Activated CD8-positive, alpha-beta memory T cell treated with anti-CD3 and anti-CD28 coated beads, Interleukin-2, amount 50 U/mL, for 4 hours (primary cell): ENCODE measurements at places on chromosomes 5 and 9.

DNA sequence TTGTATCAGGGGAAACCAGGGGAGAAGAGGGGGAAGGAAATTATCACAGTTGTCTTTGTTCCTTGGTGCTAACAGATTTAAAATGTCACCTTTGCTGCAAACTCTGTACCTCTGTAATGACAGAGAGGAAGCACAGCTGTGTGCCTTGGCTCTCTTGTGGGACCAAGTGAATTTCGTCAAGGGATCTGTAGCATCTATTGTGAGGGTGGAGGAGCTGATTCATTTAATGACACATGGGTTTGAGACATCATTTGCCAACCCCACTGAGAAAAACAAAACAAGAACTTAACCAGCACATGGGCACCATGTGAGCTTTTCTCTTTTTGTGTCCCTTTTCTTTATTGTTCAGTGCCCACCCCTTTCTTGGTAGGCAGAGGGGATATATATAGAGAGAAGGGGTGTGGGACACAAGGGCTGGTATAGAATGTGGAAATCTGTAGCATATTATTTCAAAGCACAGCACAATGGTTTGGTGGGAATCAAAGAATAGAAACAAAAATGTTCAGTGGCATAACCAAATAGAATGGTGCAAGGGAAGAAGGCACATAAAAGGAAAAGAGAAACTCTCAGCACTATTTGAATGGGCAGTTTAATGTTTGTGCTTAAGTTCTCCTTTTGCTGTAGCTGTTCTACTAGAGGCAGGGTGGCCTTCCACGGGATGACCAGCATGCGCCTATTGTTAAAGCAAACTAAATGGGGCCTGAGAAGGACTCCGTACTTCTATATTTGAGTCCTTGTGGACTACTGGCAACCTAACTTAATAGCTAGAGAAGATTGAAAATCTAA, 63.3 kb downstream of the LIX1 start:
- no peak for DNase-seq

- DNase-seq = no peak
Measured at GRCh38 chr9:7117676-7118561, 360.1 kb downstream of the KDM4C start.

GRCh38 chr9:12849486-12850003, 74.7 kb downstream of the LURAP1L start:
- DNase-seq = no peak

DNA sequence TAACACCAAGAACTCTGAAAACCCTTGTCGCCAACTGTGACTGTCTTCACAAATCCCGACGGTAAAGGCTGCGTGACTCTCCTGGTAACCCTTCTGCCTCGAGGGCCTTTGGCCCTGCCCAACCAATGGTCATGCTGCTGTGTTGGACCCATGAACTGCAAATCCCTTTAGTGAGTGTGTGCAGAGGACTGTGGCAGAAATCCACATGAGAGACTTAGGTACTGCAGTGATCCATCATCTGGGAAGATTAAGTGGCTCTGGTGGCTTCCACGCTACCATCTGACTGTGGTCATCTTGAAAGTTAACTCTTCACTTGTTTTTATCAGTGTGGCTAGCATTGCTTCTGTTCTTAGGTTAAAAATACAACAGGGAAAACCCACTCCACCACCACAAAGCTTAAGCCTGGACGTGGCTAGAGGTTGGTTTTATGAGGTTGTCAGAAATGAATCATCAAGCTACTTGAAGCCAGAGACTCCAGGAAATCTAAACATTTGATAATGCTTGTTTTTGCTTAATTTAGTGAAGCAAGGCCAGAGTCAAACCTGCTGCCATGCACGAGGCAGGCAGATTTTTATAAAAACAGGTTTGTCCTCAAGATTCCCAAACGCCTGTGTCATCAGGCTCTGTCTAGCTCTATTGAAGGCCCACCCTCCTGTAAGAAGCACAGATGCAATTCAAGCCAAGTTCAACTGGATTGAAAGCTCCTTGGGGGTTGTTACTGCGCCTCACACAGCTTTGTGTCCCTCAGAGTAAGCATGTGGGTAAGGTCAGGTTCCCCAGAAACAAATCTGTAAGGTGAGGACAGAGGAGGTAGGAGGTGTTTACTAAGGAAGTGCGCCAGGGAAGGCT, 52.7 kb upstream of the ERCC6L2 start:
- DNase-seq = no peak

- no peak for DNase-seq
Measured at GRCh38 chr5:14595189-14595588, 13.6 kb downstream of the OTULINL start.

GRCh38 chr5:127441799-127442484, 75.5 kb upstream of the PRRC1 start:
- DNase-seq = no peak

GRCh38 chr9:132244582-132245455, 83.0 kb downstream of the NTNG2 start:
- no peak for DNase-seq

- no peak for DNase-seq
Measured at GRCh38 chr9:92989561-92989960, 42.2 kb downstream of the FGD3 start.

DNA sequence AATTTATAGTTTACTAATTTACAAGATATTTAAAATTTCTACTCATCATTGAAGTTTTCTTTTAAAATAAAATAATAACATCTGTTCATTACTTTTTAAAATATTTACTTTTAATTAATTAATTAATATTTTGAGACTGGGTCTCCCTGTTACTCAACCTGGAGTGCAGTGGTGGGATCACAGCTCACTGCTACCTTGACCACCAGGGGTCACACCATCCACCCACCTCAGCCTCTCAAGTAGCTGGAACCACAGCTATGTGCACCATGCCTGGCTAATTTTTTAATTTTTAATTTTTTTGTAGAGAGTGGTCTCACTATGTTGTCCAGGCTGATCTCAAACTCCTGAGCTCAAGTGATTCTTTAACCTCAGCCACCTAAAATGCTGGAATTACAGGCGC, 1013.6 kb downstream of the CDH9 start:
- DNase-seq = no peak

DNA sequence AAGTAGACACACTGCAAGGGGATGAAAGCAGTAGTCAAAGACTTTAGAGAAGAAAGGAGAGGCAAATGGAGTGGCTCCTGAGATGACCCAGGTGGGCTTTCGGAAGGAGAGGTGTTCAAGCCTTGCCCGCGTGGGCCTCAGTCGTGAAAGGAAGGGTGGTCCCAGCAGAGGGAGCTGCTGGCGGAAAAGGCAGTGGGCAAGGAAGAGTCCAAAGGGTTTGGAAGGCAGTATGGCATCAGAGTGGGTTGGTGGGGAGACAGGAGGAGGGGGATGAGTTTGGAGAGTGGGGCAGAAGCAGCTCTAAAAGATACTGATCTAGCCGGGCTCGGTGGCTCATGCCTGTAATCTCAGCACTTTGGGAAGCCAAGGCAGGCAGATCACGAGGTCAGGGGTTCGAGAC, 165.4 kb downstream of the GOLPH3 start:
- no peak for DNase-seq
